ENCODE measurements at places on chromosomes 7 and 10. TPM values are rescaled to one million over a fixed set of nuclear protein-coding genes. Genes with fewer than 3 reads are reported as not detected.

The CYP26C1 gene
- 0.77 TPM for total RNA-seq

The LRRD1 gene
- 0.06 TPM for total RNA-seq

The PLEKHA1 gene
- total RNA-seq: 73.2 TPM

DNA sequence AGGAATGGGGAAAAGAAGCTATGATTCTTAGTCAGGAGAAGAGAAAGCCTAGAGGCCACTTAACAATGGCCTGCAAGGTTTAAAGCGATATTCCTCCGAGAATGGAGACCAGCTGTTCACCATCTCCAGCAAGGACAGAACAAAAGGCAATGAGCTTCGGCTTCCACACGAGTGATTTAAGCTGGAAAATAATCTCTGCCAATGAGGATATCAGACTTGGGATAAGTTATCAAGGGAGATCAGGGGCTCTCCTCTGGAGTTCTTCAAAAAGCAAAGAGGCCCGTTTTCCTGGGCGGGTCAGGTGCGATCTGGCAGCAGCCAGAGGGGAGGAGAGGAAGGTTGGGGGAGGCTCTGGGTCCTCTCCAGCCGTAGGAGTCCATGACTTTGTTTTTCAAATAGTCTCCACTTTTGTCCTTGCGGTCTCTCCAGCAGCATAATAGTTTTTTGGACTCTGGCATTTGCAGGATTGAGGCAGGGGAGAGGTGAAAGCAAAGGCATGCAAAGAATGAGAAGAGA, 211.3 kb downstream of the SKIDA1 start:
- no peaks in the 10 kb centered on the region for H3K27me3 ChIP-seq
- H3K27ac ChIP-seq: no peak overlapping the region
- peak; percentile 35 for DNase-seq
- no peaks in the 10 kb centered on the region for H3K36me3 ChIP-seq
- H3K4me1 ChIP-seq: peaks cover 8% of the 10 kb centered on the region

GRCh38 chr7:12217311-12217710, 6.2 kb downstream of the TMEM106B start:
- no peak overlapping the region for H3K27ac ChIP-seq
- peaks cover 19% of the 10 kb centered on the region for H3K36me3 ChIP-seq
- H3K27me3 ChIP-seq: no peaks in the 10 kb centered on the region

DNA sequence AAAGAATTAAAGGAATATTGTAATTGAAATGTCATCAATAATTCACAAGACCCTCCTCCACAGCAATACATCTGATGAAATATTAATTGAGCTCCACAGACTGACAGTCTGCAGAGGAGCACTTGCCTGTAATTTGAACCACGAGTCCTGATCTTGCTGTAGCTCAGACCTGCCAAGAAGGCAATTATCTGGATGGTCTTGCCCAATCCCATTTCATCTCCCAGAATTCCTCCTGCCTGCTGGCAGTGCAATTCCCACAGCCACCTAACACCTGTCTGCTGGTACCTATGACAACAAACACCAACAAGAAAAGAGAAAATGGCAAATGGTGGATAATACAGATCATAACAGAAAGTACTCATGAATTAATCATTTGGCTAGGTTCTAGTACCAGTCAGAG, 38.5 kb downstream of the ERCC6 start:
- H3K27me3 ChIP-seq: no peaks in the 10 kb centered on the region
- no peaks in the 10 kb centered on the region for H3K36me3 ChIP-seq
- DNase-seq: no peak
- peaks cover 11% of the 10 kb centered on the region for H3K4me1 ChIP-seq

DNA sequence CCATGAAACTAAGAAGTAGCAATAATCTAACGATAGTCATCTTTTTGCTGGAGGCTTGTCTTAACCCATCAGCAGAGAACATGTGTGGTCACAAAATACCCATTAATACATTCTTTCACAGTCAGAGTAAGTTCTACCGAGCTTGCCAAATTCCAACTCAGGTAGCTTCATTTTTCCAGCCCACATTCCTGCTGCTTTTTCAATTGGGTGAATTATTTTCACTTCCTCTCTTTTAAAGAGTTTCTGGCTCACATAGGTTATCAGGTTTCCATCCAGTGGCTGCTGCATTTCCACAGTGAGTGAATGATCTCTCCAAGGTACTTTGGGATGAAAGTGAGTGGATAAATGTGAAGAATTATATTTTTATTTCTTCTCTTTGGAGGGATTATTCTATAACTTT, 233.1 kb downstream of the SEMA3E start:
- no peaks in the 10 kb centered on the region for H3K36me3 ChIP-seq
- DNase-seq: peak; percentile 30
- H3K4me3 ChIP-seq: no peak overlapping the region
- no peaks in the 10 kb centered on the region for H3K27me3 ChIP-seq
- no peak overlapping the region for H3K27ac ChIP-seq

- H3K27me3 ChIP-seq: no peaks in the 10 kb centered on the region
- no peaks in the 10 kb centered on the region for H3K4me1 ChIP-seq
- no peak for DNase-seq
Observed at GRCh38 chr7:46814516-46815250, 767.2 kb downstream of the TNS3 start.

DNA sequence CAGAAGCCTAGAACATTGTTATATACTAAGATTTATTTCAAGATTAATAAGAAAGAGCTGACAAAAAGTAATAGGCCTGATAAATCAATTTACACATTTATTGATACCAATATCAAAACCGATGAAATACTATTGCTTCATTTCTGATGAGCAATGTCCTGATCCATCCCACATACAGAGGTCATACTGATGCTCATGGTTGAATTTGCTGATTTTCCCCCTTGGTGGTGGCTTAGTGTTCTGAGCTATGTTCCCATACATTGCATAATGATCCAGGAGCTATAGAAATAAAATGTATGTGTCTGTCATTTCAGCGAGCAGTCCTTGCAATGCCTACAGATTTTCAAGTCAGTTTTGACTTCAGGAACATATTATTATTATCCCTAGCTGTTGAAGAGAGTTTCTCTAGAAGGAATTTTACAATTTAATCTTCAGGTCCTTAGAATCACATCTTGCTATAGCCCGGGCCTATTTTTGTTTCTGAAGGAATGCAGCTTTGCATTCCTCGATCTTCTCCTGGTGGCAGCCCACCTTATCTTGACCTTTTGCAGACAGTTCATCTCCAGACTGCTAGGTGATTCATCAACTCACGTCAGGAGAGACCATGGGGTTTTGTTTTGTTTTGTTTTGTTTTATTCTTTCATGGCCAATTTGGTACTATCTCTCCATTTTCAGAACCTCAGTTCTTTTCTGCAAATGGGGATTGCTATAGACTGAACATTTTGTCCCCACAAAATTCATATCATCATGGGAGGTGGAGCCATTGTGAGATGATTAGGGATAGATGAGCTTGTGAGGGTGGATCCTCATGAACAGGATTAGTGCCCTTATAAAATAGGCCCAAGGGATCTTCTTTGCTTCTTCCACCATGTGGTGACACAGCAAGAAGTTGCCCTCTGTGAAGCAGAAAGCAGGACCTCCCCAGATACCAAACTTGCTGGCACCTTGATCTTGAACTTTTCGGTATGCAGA, 465.6 kb upstream of the IGFBP3 start:
- H3K27ac ChIP-seq: no peak overlapping the region
- H3K27me3 ChIP-seq: no peaks in the 10 kb centered on the region
- H3K36me3 ChIP-seq: no peaks in the 10 kb centered on the region
- no peak overlapping the region for H3K4me3 ChIP-seq

GRCh38 chr10:33036670-33037069, 78.6 kb upstream of the ITGB1 start:
- H3K4me1 ChIP-seq: no peaks in the 10 kb centered on the region
- no peak overlapping the region for H3K4me3 ChIP-seq
- H3K27ac ChIP-seq: no peak overlapping the region
- no peaks in the 10 kb centered on the region for H3K36me3 ChIP-seq
- DNase-seq: no peak

DNA sequence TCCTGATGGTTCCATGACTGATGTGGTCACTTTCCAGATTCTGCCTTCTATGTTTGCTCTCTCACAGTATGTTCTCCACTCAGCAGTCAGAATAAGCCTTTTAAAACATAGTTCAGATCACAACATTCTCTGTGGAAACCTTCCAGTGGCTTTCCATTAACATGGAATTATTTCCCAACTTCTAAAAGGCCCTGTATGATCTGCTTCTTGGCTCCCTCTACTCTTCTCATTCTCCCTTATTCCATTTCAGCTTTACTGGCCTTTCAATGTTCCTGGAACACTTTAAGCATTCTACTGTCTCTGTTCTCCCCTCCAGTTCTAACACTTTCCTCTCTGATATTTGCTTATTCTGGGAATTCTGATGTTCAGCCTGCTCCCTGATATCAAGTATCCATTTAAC, 325.6 kb downstream of the THSD7A start:
- H3K4me3 ChIP-seq: no peak overlapping the region
- no peaks in the 10 kb centered on the region for H3K36me3 ChIP-seq
- DNase-seq: no peak
- no peak overlapping the region for H3K27ac ChIP-seq
- no peaks in the 10 kb centered on the region for H3K4me1 ChIP-seq
- no peaks in the 10 kb centered on the region for H3K27me3 ChIP-seq

GRCh38 chr7:142150869-142151268, 39.4 kb downstream of the MGAM2 start:
- peaks cover 2% of the 10 kb centered on the region for H3K27me3 ChIP-seq
- no peak overlapping the region for H3K4me3 ChIP-seq
- no peak overlapping the region for H3K27ac ChIP-seq
- no peak for DNase-seq
- no peaks in the 10 kb centered on the region for H3K4me1 ChIP-seq

DNA sequence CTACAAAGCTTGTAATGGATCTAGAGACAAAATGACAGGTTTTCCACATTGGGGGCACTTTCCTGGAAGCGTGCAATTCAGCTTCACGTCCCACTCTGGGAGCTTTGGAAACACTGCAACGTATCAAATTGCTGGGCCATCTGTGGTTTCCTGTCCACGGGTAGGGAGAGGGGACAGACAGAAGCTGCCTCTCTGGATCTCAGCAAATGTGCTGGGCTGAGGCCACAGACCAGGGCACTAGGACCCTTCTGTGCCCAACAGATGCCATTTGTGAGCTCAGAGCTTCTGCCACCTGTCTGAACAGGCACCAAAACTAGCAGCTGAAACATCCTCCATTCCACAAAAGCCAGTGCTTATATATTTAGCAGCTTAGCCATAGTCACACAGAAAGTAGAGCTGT, 40.9 kb upstream of the FRMD4A start:
- no peak for DNase-seq
- no peaks in the 10 kb centered on the region for H3K27me3 ChIP-seq
- H3K4me3 ChIP-seq: no peak overlapping the region

- H3K27me3 ChIP-seq: no peaks in the 10 kb centered on the region
- H3K4me3 ChIP-seq: no peak overlapping the region
- H3K36me3 ChIP-seq: no peaks in the 10 kb centered on the region
Observed at GRCh38 chr10:111246136-111246535, 169.3 kb downstream of the ADRA2A start.

GRCh38 chr7:47953822-47954221, 5.6 kb upstream of the PKD1L1 start:
- H3K4me3 ChIP-seq: no peak overlapping the region
- DNase-seq: no peak
- H3K4me1 ChIP-seq: no peaks in the 10 kb centered on the region
- H3K27ac ChIP-seq: no peak overlapping the region
- peaks cover 8% of the 10 kb centered on the region for H3K36me3 ChIP-seq

GRCh38 chr7:148485618-148486017, 104.9 kb upstream of the C7orf33 start:
- no peaks in the 10 kb centered on the region for H3K4me1 ChIP-seq
- no peak overlapping the region for H3K4me3 ChIP-seq
- peak; percentile 44 for DNase-seq
- no peak overlapping the region for H3K27ac ChIP-seq

DNA sequence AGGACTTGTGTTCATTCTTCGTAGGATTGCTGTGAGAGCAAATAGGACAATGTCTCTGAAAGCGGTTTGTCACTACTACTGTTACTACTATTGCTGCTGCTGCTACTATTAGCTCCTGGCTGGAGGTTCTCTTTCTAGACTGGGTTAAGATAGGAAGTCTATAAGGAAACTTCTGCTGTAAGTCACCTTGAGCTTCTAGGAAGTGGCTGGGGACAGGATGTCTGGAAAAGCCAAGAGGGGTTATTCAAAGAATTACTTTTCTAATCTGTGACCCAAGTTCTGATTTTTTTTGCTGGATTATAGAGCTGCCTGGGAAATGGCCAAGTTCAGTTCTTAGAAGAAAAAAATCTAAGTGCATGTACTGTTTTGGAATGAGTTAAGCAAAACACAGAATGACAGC, 62.2 kb downstream of the NAMPT start:
- H3K4me3 ChIP-seq: no peak overlapping the region
- H3K4me1 ChIP-seq: peaks cover 2% of the 10 kb centered on the region
- no peak overlapping the region for H3K27ac ChIP-seq
- H3K36me3 ChIP-seq: no peaks in the 10 kb centered on the region
- DNase-seq: no peak
- H3K27me3 ChIP-seq: no peaks in the 10 kb centered on the region

GRCh38 chr10:133026171-133026570, 61.6 kb upstream of the ADGRA1 start:
- H3K27ac ChIP-seq: no peak overlapping the region
- H3K36me3 ChIP-seq: no peaks in the 10 kb centered on the region
- peaks cover 4% of the 10 kb centered on the region for H3K27me3 ChIP-seq

Data from lung (tissue), 17 donors.